ENCODE measurements at places on chromosomes 7 and 10. TPM values are rescaled to one million over a fixed set of nuclear protein-coding genes. Genes with fewer than 3 reads are reported as not detected.

VWA2 gene
- not detected for total RNA-seq

HOXA4 gene
- 0.57 TPM for total RNA-seq

- peak; percentile 59 for DNase-seq
Measured at GRCh38 chr10:94213001-94213530, 149.7 kb downstream of the NOC3L start.

GRCh38 chr7:112596981-112597380 lies 116.2 kb downstream of the LSMEM1 start:
- DNase-seq: peak; percentile 67

- no peak for DNase-seq
Measured at GRCh38 chr7:73723813-73724212, 4.3 kb upstream of the STX1A start.

- DNase-seq: peak; percentile 94
Measured at GRCh38 chr10:13716081-13717071, 129.6 kb downstream of the PRPF18 start.
